ENCODE measurements at places on chromosomes 6 and 20.
A peak's percentile ranks its signal among the peaks of the same experiment; 100 is the strongest.

GRCh38 chr6:7224731-7225130, 88.3 kb downstream of the SSR1 start:
- no peak for DNase-seq

DNA sequence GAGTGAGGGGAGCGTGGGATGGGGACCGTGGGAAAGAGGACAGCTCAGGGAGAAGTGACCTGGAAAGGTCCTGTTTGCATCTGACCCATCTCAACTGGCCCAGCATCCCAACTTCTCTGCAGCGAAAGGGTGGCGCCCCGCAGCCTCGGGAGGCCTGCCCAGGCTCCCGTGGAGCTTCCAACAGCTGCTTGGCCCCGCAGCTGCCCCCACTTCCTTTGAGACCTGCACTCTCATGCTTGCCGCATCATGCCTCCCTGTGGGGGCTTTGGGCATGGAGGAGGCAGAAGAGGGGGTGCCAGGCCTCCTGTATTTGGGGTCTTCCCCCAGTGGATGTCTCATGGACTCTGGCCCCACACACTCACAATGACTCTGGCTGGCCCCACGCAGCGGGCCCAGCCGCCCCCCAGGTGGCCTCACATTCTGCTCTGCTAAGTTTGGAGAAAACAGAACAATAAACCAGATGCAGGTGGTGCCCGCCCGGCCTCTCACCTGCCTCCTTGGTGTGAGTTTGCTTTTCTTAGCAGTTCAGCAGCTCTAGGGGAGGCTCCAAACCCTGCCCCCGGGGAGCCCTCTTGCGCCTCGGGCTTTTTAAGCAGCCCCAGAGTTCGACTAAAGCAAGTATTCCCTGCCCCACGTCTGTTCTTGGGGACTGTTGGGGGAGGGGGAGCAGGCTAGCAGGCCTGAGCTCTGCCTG, 40.7 kb downstream of the CPXM1 start:
- no peak for DNase-seq

- DNase-seq, result no peak
Measured at GRCh38 chr6:133767357-133767970, 121.4 kb upstream of the TCF21 start.

DNA sequence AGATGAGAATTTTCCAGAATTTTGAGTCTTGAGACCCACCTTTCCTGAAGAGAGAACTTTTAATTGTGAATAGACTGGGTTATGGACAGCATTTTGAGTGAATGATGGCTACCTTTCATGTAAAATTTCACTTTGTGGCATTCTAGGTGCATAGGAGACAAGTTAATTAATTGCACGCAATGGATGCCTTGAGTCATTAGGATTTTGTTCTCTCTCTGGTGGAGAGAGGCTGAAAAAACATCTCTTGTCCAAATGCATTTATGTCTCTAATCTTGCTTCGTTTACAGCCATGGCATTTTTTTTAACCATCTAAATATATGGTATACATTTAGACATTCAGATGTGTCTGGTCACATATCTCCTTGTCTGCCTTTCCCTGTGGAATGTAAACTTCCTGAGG, 3.1 kb downstream of the RHAG start:
- no peak for DNase-seq

GRCh38 chr6:87944541-87944954, 103.1 kb upstream of the SPACA1 start:
- DNase-seq, result peak; percentile 51

DNA sequence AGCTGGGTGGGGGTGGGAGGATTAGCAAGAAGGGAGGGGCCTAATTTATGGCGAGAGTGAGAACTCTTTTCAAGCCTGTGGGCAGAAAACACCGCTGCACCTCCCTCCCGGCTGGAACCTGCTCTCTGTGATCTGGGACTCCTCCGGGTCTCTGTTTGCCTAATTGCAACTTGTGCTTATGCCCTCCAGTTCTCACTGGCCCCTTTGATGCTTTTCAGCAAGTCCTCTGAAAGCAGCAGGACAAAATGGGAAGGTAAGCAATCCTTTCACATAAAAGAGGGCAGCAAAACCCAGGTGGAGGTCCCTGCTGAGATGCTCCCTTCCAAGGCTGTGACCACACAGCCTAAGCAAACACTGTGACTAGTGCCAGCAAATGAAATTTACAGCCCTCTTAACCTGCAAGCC, 523.0 kb upstream of the FLRT3 start:
- DNase-seq, result no peak

DNA sequence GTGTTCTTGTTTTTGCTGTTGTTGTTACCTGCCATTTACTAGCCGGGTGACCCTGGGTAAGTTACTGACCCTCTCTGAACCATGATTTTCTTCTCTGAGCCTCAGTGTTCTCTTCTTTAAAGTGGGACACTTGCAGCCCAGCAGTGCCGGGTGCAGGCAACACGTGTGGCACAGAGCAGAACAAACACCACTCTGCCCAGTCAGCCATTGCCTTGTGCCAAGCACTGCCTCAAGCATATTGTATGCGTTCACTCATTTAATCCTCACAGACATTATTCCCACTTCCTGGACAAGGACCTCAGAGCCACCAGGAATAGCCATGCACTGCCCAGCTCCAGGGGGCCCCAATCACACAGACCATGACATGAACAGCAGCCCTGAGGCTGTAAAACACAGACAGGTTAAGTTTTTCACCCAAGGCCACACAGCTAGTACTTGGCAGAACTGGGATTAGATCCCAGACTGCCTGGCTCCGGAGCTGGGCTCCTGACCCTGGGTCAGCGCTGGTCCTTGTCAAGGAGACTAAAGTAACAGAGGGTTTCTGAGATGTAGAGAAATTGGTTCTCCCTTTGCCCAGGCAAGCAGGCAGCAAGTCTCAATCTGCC, 74.0 kb upstream of the PTPN1 start:
- no peak for DNase-seq

DNA sequence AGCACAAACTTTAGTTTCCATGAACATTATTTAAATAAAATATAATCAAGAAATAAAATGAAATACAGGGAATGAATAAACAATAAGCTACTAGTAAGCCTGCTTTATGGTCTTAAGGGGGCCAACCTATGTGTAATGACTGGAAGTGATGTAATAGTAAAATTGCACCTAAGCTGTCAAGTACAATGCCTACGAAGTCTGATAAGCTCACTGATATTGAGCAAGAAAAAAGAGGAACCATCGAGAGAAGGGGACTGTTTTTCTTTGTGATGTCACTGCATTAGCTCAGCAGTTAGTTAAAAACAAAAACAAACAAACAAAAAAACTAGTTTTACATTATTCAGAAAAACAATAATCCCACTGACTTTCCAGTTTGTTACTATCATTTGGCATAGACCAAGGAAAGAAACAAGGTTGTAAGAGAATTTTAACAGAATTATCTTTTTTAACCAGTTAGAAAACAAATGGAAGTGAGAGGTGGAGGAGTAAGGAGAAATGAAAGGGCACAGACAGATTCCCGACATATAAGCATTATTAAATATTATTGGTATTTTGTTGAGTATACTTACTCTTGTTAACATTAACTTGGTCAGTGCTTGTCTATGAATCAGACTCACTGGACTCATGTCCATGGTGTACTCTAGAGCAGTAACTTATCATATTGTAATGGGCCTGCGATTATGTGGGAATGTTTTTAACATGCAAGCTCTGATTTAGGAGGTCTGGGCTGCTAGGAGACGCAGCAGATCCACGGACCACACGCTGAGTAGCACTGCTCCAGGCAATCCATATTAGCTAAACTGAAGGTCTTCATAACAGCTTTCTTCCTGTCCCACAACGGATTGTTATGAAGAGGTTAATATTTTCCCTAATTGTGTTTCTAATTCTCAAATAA, 99.6 kb upstream of the HMGCLL1 start:
- no peak for DNase-seq

DNA sequence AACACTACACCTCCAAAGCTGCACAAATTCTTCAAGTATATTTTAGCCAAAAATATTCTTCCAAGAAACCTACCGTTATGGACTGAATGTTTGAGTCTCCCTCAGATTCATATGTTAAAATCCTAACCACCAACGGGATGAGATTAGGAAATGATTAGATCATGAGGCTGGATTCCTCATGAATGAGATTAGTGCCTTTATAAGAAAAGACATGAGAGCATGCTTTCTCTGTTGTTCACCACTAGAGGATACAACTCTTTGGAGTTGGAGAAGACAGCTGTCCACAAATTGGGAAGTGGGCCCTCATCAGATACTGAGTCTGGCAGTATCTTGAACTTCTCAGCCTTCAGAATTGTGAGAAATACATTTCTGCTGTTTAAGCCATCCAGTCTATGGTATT, 7.1 kb upstream of the SLC17A4 start:
- DNase-seq, result no peak

Data from HTR-8/SVneo (cell line).